ENCODE measurements at places on chromosomes 2 and 18.

DNA sequence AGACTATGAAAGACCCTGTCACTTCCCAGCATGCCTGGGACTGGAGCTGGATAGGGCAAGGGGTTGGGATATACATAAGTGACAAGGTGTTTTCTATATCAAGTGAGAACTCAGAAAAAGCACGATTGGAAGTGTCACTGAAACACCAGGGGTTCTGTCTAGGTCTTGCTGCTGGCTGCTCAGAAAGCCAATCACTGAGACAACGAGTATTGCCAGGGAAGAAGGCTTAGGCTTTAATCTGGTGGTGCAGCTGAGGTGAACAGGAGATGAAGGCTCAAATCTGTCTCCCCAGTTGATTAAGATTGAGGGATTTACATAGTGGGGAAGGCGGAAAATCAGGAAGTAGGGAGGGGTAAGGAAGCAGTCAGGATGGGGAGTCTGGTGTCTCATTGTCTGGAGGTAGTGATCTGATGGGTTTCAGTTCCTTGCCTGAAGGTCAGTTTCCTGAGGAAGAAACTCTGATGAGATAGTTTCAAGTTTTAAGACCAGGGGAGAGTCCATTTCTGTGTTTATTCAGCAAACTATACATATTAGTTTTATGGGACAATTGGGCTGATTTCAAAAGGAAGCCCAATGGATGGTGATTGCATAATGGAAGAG lies 3.5 kb upstream of the C2orf74 start:
- DNase-seq: no peak

DNA sequence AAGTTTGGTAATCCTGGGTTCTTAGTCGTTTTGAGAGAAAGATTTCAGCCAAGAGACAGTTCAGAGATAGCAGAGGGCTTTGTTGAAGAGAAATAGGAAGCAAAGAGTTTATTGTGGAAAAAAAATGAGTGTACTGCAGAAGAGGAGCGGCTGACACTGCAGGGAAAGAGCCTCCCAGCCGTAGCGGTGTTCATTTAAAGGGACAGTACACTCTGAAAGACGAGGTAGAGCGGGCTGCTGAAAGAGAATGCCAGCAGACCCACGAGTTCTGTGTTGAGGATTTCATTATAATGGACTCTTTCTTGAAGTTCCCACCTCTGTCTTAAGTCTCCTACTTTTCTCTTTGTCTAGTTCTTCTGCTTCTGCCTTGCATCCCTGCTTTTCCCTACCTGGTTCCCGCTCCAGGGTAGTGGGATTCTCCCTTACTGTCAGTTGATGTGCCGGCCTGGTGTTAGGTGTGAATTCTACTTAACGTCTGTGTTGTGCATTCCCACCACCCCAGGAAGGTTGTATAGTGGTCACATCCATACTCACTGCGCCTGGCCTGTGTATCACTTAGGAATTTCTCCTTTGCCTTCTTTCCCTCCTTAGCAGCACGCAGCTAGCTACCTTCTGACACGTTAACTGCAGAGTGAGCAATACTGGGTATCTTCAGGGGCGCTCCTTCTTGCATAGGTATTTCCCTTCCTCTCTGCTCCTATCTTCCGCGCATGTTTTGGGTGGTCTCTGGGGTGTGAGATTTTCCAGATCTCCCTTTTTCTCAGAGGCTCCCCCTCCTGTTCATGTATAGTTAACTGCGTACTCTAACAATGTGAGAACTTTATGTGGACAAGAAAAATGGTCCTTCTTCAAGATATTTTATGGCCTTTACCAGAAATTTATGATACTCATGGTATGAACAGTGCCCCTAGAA lies 164.5 kb downstream of the PTH2R start:
- no peak for DNase-seq

- DNase-seq: no peak
These were observed 18.9 kb upstream of the ITGA4 start for GRCh38 chr2:181438261-181438660.

- no peak for DNase-seq
These were observed 12.3 kb downstream of the TMEM237 start for GRCh38 chr2:201631041-201631440.

DNA sequence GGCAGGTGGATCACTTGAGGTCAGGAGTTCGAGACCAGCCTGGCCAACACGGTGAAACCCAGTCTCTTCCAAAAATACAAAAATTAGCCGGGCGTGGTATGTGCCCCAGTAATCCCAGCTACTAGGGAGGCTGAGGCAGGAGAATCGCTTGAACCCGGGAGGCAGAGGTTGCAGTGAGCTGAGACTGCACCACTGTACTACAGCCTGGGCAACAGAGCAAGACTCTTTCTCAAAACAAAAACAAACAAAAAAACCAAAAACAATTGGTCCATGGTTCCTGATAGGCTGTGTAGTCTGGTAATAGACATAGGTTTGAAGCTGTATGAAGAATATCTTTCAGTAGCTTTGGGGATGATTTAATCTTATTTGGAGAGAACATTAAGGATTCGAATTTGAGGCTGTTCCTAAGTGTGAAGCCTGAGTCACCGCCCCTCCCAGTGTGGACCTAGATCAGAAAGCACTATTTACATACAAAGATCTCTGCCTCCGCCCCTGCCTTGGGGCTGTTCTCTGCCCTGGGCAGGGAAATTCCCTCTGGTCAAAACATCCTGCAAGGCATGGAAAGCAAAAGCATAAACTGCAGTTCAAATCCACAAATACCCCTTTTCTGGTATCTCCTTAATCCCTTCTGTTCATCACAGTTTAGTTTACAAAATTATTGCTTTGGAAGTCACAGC lies 52.8 kb upstream of the PMAIP1 start:
- DNase-seq: no peak

All from frontal cortex (tissue), 4 donors.